ENCODE measurements at places on chromosomes 3 and 15.

DNA sequence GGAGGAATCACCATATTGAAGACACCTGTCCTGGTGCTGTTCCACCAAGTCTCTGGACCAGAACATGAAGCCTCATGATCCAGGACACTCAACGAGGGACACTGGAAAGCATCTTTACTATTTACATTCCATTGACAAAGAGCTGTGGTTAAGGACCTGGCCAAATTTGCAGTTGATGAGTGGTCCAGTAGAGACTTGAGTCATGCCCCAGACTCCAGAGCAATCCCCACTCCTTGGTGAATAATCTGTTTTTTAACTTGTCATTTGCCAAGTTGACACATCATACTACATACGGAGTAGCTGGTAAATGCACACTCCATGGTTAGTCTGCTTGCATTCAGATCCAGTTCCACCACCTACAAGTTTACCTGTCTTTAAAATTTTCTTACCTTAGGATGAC lies 1.2 kb upstream of the COL6A6 start:
- DNase-seq = no peak

DNA sequence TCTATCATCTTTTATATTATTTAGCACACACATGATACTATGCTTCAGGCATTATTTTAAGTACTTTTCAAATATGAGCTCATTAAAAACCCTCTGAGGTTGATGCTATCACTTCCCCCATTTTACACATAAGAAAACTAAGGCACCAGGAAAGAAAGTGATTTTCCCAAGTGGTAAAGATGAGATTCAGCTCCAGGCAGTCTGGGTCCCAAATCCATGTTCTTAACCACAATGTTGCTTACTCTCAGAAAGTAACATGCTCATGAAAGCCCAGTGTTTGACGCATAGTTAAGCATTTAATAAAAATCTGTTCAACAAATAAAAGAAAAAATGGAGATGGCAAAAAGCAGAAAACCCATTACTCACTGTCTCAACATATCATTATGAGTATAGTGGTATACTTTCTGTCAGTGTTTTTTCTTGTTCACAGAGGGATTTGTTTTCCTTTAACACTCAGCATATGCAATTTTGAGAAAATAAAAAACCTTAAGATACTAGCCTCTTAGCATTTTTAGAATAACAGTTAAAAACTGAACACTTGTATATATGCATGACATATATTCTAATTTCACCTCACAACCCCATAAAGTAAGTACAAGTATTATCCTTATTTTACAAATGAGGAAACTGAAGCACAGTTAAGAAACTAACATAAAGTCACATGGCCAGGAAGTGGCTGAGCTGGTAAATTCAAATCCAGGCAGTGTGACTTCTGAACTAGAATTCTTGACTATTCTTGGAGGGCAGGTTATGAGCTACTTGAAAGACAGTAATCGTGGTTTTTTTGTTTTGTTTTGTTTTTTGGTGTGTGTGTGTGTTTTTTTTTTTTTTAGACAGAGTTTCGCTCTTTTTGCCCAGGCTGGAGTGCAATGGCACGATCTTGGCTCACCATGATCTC lies 10.4 kb downstream of the PEAK1 start:
- DNase-seq = no peak

DNA sequence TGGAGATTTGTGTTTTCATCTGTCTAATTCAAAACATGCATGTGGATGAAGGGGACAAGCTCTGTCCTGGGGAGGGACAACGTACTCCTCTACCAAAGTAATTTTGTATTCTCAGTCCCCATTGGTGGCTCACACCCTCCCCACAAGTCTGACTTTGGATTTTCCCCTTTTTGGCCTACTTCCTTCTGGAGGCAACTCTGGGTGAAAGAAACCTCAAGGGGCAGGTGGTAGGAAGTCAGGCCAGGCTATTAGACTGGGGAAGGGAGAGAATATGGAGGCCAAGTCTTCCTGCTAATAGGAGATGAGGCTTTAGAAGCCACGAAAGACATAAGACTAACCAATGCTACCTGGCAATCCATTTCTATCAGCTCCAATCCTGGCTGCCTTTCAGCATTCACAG lies 124.9 kb upstream of the RASGRP1 start:
- no peak for DNase-seq

GRCh38 chr15:62417439-62417838 lies 252.4 kb upstream of the C2CD4B start:
- DNase-seq = no peak

- DNase-seq = no peak
Measured at GRCh38 chr15:45399381-45400212, 21.3 kb upstream of the GATM start.

- DNase-seq = no peak
Measured at GRCh38 chr3:181839039-181839915, 127.6 kb downstream of the SOX2 start.

DNA sequence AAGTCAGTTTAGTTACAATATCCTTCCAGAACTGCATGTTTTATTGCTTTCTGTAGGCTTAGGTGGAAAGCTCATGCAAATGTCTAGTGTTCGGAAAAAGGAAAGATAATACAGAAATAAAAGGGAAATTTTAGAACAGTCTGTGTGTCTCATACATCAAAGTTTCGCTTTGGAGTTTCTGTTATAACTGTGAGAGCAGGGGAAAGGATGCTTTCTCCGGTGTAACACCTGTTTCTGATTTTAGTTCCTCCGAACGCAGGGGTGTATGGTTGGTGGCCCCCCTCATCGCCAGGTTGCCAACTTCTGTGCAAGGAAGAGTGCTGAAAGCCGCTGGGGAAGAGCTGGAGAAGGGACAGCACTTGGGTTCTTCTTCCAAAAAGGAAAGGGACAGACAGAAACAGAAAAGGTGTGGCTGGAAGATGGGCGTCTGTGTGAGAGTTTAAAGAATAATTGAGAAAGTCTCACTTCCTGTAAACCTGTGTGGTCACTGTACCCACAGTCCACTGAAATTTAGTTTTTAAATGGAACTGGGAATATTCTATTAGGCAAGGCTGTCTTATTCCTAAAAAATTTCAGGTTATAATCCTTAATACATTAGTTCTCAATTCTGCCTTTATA lies 6.7 kb downstream of the P2RY12 start:
- no peak for DNase-seq

DNA sequence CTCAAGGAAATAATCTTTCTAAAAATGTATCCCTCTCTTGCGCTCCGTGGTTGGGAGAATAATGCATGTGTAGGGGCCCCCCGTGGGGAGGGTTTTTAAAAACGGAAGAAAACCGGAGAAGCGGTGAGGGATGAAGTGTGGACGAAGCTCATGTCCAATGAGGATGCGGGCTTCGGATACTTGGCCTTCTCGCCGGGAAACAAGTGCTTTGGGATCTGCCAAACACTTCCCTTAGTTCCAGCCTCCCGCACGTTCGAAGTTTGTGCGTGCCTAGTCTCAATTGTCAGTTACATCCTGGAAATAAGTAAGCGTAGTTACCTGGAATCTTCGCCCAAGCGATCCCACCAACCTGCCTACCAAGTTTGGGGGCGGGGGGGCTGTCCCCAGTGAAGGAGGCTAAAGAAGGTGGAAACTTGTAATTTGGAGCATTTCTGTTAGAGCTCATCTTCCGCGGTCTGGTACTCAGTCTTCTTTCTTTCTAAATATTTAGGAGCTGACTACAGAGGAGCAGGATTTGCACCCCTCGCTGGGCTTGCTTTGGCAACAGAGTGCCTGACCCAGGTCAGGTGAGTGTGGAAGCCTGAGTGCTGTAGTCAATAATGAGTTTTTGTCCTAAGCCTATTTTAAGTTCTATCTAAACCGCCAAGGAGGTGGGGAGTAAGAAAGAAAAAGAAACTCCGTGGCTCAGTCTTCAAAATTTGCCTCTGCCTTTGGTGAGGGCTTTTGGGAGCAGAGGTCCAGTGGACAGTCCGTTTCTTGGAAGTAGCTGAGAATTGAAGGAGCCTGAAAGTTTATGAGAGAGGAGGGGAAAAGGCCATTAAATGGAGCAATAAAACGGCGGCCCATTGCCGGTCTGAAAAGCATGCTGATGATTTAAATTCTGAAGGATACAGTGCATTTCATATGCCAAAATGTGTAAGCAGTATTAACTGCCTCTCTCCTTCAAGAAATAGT lies 1.1 kb downstream of the ITPR1 start:
- no peak for DNase-seq

DNA sequence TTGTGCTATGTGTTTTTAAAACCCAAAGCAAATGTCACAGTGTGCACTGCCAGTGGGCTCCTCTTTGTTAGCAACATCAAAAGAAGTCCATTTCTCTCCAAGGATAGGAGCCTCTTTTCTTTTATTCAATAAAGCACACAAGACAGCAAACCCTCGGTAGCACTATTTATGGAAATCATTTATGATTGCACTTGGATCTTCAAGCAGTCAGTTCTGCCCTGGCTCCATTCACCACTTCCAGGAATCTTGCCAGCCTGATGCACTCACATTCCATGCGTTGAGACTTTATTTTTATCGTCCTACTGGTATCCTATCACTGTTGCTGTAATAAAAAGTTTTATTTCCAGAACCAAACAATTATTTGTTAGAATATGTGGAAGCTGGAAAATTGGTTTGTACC lies 412.1 kb downstream of the TBL1XR1 start:
- no peak for DNase-seq

DNA sequence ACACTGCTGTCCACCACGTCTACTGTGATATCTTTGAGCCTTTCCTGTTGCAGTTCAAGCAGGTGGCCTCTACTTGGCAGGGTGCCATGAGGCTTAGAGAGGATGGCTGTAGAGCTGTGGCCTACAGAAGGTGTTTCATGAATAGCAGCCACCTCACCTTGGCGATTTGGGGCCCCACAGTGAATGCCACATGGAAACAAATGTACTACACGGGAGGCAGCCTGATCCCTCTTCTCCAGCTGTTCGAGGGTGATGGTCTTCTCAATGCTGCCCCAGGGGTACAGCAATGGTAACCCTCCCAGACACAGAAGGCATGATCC lies 70.7 kb downstream of the FAM43A start:
- DNase-seq = no peak

GRCh38 chr3:100877286-100877685 lies 115.9 kb downstream of the ABI3BP start:
- no peak for DNase-seq

- DNase-seq = no peak
Measured at GRCh38 chr3:37487785-37488184, 313.4 kb upstream of the LRRFIP2 start.

DNA sequence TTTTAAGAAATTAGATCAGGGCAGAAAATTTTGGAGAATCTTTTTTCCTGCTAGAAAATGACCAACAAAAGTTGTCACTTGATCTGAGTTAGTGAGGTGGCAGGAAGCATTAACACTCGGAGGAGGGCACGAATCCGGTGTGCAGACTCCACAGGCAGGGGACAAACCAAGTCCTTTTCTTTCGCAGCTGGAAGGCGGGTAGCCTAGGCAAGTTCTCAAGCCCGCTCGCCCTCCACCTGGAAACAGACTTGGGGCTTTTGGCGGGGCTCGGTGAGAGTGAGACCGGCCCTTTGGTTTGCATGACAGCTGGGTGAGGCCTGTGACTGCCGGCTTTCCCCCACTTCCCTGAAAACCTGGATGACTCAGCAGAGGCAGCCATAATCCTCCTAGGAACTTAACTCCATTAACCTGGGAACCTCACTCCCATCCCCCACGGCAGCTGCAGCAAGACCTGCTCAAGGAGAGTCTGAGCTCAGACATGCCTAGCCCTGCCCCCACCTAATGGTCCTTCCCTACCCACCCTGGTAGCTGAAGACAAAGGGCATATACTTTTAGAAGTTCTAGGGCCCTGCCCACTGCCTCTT lies 134.8 kb downstream of the MFSD1 start:
- DNase-seq = no peak

GRCh38 chr3:72950372-72950771 lies 46.2 kb upstream of the PPP4R2 start:
- no peak for DNase-seq

- DNase-seq = no peak
Measured at GRCh38 chr15:83837945-83838571, 184.1 kb downstream of the ADAMTSL3 start.

DNA sequence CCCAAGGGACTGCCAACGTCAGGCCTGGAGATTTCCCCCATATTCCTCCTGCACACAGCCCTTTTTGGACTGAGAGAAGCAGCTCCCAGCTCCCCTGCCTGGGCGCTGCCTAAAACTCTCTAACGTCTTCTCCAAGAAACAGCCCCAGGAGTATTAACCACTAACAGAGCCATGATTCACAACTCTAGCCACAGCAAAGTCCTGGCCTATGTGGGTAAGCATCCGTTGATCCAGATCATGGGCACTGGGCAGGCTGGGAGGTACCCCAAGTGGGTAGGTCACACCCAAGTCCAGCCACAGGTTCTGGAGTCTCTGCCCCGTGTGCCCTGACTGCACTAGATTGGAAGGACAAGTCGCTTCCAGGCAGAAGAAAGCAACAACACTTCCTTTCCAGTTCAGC lies 31.9 kb downstream of the NBEAL2 start:
- DNase-seq = no peak

DNA sequence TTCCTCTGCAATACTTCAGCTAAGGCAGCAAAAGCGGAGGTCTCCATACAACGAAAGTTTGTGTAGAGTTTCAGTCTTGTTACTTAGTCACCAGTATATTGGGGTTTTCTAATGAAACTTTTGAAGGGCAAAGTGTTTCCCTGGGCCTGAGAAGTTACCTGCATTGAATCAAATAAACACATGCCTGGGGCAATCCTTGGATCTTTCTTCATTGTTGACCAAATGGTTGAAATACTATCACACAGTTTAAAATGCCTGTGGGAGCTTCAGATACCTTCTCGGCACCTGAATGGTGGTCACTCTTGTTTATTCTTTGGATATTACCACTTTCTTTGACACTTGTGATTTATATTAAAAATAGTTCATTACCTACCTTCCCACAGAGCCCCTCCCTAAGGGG lies 988 bp upstream of the CHSY1 start:
- no peak for DNase-seq

GRCh38 chr15:100572362-100572983 lies 29.5 kb downstream of the LINS1 start:
- no peak for DNase-seq

DNA sequence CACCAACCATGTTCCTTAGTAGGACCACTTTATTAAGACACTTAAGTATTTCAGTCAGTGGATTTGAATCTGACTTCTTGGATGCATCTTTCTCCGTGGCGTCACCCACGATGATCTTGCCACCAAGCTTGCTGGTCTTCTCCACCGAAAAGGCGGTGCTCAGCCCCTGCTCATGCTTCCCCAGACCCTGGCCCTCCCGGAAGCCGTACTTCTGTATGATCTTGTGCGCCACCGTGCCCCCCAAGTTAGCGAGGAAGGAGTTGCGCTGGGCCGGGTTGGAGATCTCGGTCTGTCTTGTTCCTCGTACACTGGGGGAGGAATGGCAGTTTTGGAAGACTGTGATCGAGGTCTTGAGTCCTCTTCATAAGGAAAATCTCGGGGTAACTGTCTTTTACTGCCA lies 213.4 kb upstream of the NANOGP8 start:
- DNase-seq = no peak

All from activated T-cell treated with anti-CD3 and anti-CD28 coated beads, Interleukin-2, amount 50 U/mL, for 4 hours (primary cell).